Tibial artery (tissue), 4 donors: ENCODE measurements at places on chromosomes 5 and 9.

- no peak for DNase-seq
Observed at GRCh38 chr5:157963244-157963643, 104.3 kb upstream of the CLINT1 start.

DNA sequence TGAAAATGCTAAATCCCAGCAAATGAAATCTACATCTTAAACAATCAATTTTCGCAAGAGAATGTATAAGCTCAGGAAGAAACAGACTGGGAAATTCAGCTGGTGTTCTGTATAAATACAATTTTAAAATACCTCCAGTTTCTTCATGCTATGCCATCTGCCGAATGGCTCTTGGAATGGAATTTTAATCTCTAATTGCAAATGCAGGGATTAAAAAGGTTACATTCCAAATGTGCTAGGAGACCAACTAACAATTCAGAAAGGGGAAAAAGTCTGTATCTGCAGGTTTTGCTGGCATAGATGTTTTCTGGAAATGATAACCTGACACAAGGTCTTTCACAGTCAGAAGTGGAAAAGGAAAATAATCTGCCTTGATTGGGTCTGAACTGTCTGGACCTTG lies 379.7 kb downstream of the MAT2B start:
- no peak for DNase-seq

DNA sequence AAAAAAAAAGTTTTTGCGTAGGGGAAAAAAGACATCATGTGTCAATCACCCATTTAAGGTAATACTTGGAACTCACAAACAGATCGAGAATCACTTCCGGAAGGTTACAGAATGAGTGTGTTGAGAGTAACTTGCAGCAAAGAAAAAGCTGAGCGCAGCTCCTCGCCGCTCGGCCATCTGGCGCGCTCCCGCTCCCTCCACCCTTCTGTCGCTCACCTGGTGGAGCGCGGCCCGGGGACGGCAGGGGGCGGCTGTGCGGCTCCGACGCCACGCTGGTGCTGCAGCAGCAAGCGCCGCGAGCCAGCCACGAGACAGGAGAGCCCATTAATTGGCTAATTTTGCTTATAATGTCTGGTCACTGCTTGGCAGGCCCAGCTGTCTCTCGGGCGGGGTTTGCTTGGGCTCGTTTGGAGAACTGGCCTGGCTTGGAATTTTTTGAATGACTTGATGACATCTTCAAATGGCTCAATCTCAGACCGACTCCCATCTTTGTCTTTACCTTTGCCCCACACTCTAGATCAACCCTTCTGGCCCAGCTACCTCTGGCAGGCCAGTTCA lies 601.8 kb downstream of the CCDC171 start:
- no peak for DNase-seq

DNA sequence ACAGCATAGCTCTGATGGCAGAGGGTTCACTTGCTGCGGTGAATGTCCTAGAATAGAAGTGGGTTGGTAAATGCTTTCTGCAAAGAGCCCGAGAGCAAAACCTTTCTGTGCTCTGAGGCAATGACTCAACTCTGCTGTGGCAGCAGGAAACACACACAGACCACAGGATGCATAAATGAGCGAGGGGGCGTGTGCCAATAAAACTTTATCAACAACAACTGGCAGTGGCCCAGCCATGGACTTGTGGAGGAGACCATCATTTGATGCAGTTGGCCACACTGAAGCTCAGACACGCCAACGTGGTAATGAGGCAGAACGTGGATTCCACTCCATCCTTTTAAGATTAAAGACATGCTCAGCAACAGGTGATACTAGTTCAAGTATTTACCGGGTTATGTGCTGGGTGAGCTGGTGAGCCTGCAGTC lies 6.8 kb downstream of the MRPL36 start:
- DNase-seq = no peak

GRCh38 chr9:87167161-87167560 lies 219.9 kb upstream of the GAS1 start:
- DNase-seq = no peak

DNA sequence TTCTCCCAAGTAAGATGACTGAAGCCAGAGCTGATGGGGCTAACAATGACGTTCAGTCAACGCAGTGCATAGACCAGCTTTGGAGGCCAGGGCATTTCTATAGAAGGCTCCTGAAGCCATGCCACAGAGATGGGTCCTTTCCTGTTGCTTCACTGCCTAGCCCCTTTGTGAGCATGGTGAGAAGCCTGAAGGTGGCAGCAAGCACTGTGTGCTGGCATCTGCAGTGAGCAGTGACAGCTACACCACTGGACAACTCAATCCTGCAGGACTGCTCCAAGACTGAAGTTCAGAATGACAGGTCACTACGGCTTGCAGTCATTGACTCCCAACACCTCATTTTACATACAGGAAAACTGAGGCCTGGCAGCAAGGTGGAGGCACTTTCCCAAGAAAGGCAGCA lies 229.0 kb downstream of the TSSK1B start:
- no peak for DNase-seq

- DNase-seq = no peak
Observed at GRCh38 chr9:134209731-134210311, 45.5 kb upstream of the RNU6ATAC start.

GRCh38 chr5:14551211-14551610 lies 30.4 kb upstream of the OTULINL start:
- DNase-seq = no peak

DNA sequence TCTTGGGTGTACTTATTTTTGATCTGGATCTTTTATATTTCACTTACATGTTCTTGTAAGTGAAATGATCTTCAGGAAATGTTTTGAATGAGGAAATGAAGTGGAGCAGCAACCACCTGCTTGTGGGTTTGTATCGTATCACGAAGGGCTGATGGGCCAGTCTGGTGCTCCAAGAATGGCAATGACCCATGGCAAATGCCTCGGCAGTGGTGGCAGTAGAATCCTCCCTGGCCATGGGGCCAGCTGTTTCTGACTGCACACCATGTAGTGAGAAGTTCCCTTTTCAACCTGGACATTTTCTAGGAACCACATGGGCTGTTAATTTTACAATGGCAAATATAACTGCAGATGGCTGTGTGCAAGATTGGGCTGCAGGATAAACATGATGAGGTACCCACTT lies 29.9 kb downstream of the MAT2B start:
- DNase-seq = no peak

GRCh38 chr5:111782216-111782615 lies 25.2 kb upstream of the NREP start:
- DNase-seq = no peak

GRCh38 chr5:91668261-91668660 lies 285.1 kb upstream of the ARRDC3 start:
- DNase-seq = no peak

GRCh38 chr5:79346420-79346824 lies 110.5 kb downstream of the JMY start:
- no peak for DNase-seq

DNA sequence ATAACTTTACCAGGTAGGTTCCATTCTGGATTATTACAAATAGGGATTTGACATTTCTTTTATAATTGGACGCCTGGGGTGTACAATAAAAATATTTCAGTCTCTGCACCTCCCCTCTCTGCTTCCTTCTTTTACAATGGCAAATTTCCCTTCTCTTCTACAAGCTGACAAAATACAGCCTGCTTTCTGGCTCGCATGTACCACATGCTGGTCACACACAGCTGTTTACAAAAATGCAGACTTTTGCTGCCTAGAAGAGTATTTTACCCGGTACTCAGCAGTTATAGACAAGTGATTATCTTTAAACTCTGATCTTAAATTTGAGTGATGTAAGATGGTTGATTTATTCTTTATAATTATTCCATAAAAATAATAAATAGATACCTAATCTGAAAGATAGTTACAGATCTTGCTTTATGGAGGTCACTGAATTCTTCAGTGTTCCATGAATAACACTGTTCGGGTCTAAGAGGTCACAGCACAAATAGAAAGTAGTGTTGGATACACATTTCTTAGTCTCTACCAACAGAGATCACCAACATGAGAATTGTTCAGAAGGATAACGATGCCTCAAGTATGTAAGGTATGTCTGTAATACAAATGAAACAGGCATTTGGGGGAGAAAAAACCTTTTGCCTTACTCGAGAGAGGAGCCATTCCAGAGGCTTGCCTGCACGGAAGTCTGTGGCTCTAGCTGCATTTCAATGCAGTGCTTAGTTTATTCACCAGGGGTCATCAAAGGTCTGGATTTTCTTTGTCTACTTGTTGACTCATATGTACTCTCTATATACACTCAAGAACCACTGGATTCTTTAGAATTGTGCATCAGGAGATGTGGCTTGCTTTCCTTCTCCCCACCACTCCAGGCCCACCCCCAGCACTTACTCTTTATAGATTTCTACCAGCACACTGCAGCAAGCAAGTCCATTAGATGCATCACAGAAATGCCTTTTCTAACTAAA lies 206.6 kb upstream of the RFX3 start:
- peak; percentile 63 for DNase-seq

DNA sequence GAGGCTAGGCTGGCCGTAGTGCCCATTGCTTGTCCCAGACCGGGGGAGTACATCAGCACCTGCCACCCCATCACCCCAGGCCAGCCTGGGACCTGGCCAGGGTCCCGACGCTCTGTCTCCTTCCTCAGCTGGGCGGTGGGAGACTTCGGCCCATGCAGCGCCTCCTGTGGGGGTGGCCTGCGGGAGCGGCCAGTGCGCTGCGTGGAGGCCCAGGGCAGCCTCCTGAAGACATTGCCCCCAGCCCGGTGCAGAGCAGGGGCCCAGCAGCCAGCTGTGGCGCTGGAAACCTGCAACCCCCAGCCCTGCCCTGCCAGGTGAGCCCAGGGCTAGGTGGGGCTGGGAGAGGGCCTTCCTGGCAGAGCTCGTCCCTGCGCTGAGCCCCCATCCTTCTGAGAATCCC lies 16.5 kb upstream of the CACFD1 start:
- DNase-seq = no peak

DNA sequence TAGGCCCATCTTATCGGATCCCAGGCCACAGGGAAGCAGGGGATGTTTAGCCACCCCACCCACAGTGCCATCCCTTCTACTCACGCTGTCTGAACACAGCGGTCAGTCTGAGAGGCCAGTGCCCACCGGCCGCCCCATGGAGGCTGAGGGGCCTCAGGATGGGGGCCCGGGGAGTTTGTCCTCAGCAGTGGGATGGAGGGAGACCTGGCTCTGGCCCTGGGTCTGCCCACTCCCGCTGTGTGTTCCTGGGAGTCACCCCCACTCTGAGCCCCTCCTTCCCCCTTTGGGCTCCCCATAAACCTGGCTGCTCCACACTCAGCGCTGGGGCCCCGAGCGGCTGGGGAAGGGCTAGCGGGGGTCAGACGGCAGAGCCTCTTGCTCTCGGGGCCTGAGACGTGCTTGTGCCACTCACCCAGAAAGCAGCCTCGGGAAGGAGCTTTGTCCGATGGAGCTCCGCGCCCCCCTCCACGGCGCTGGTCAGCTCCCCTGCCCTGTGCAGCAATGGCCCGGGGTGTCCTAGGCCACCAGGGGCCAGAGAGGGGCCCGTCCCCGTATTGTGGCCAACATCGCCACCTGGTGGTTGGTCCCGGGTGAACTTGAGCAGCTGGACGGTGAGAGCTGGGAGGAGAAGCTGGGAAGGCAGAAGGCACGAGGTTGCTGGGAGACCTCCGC lies 10.9 kb upstream of the LAMC3 start:
- no peak for DNase-seq

- DNase-seq = peak; percentile 61
Observed at GRCh38 chr9:16309469-16310271, 560.8 kb downstream of the BNC2 start.

DNA sequence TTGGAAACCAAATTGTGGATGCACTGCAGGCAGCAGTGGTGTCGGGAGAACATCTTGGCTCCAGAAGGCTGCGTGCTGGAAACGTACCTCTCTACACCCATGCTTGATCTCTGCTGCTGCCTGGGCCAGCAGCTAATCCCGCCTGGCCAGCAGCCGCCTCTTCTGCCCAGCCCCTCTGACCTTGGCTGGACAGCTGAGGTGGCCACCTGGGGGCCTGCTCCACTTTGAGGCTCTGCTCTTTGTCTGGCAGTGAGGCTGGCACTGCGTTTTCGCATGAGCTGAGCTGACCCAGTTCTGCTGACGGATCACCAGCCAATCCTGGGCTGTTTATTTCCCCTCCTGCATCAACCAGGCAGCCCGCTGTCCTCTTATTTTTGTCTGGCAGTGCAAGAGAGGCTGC lies 154.9 kb downstream of the TENT4A start:
- DNase-seq = no peak

GRCh38 chr9:87569008-87569509 lies 71.4 kb downstream of the DAPK1 start:
- no peak for DNase-seq

- DNase-seq = peak; percentile 76
Observed at GRCh38 chr9:131590907-131591844, 45.9 kb downstream of the PRRT1B start.
